Uterus (tissue), 4 donors: ENCODE measurements at places on chromosomes 11 and 22. TPM values are rescaled to one million over a fixed set of nuclear protein-coding genes. Genes with fewer than 3 reads are reported as not detected.

The MIAT gene
- total RNA-seq, result 0.51 TPM

The MEI1 gene
- total RNA-seq, result 0.70 TPM

DNA sequence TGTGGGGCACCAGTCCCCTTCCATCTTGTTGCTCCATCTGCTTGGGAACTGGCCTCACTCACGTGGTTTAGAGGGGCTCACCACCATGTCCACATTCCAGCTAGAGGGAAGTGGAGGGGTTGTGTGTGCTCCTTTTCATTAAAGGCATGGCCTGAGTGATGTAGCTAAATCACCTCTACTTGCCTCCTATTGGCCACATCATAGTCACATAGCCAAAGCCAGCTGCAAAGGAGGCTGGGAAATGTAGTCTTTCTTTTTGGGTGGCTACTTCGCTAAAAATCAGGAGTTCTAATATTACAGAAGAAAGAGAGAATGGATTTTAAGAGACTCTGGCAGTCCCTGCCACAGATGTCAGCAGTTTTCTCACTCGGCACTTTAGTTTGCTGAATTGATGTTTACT, 63.0 kb upstream of the ALX4 start:
- DNase-seq, result no peak

DNA sequence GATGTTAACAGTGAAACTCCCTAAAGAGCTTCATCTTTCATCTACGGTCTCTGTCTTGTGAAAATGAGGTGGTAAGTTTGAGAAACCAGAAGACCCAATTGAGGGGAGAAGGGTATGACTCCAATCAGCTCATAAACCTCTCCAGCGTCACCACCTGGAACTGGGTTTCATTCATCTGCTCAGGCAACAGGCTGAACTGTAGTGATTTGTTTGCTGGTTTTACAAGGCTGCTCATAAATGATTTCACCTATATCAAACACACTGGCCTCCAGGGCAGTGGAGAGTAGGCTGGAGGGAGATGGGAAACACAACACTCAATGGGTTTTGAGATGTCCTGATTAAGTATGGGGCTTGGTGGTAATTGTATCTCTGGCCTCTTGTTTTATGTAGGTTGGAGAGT, 79.0 kb downstream of the EFCAB6 start:
- no peak for DNase-seq

GRCh38 chr11:88398372-88398771, 60.8 kb upstream of the CTSC start:
- DNase-seq, result no peak

GRCh38 chr11:132681971-132682370, 850.3 kb downstream of the OPCML start:
- DNase-seq, result no peak
